ENCODE measurements at places on chromosomes 1 and 21. TPM values are rescaled to one million over a fixed set of nuclear protein-coding genes. Genes with fewer than 3 reads are reported as not detected.
A peak's percentile ranks its signal among the peaks of the same experiment; 100 is the strongest.

The ACTN2 gene
- 0.35 TPM for total RNA-seq

The ACTL8 gene
- total RNA-seq: 2.2 TPM

The ST6GALNAC5 gene
- total RNA-seq: 8.0 TPM

The S100A9 gene
- not detected for total RNA-seq

The PCBP3 gene
- 15.3 TPM for total RNA-seq

The HDAC1 gene
- total RNA-seq: 57.0 TPM

The NHLH1 gene
- total RNA-seq: 13.0 TPM

The THEM5 gene
- total RNA-seq: 1.1 TPM

- peak; percentile 79 for ATAC-seq
Measured at GRCh38 chr1:11908095-11908675, 18.0 kb downstream of the KIAA2013 start.

GRCh38 chr1:193538003-193538354 lies 351.6 kb upstream of the B3GALT2 start:
- no peak for ATAC-seq

- peak; percentile 32 for ATAC-seq
Measured at GRCh38 chr21:36209626-36210171, 53.1 kb downstream of the DOP1B start.

GRCh38 chr1:91349524-91349923 lies 55.1 kb downstream of the HFM1 start:
- ATAC-seq: no peak

DNA sequence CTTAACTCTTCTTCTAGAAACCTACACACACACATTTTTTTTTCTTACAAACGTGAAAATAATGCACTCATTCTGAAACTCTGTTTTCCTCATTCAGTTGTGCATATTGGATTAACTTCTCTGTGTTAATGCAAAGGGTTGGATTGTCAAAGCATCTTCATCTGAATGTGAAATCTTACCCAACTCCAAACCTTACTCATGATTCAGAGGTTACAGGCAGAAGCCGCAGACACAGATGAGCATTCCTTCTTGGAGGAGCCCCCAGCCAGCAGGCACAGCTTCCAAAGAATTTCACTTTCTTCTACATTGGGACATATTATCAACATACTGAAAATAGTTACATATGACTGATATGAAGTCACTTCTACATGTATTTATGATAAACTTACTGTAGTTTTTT lies 15.7 kb downstream of the PATJ start:
- ATAC-seq: no peak

- ATAC-seq: no peak
Measured at GRCh38 chr1:107863342-107863741, 101.6 kb downstream of the VAV3 start.

DNA sequence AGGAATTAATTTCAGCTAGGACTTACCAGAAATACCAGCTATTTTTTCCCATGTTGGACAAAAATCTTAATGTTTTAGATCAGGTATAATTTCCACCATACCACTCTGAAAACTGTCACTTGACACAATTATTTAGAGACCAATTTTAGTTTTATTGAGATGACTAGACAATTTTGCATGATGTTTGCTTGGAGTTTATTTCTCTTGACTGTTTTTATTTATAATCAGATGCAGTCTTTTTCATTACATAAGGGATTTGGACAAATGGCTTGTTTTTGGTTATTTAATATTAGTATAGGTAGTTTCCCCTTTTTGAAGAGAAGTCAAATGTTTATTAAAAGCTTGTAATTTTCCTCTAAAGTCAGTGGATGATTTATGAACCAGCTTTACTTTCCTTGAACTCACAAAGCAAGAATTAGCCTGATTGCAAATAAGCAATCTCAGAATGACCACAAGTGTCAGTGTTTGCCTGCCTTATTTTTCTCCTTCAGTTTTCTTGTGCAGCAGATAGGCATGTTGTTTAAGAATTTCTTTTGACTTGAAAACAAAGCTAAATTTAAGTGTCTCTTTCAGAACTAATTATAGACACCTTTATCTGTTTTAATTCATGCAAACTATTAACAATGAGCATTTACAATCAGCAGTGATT lies 3.8 kb upstream of the B3GALT2 start:
- ATAC-seq: no peak

DNA sequence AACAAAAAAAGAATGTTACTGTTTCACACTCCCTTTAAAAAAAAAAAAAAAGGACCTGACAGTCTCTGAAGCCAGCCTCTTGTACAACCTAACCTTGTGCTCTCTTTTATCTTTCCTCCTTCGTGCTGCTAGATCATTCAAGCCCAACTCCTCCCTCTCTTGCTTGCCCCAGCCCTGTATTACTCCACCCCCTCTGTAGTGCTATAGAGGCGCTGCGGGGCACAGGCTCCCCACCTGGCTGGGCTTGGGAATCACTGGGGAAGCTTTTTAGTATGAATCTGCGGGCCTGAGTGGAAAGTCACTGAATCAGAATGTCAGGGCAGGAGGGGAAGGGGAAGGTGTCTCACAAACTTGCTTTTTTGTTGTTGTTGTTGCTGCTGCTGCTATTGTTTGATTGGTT lies 383.7 kb upstream of the CAMK1G start:
- peak; percentile 92 for ATAC-seq

DNA sequence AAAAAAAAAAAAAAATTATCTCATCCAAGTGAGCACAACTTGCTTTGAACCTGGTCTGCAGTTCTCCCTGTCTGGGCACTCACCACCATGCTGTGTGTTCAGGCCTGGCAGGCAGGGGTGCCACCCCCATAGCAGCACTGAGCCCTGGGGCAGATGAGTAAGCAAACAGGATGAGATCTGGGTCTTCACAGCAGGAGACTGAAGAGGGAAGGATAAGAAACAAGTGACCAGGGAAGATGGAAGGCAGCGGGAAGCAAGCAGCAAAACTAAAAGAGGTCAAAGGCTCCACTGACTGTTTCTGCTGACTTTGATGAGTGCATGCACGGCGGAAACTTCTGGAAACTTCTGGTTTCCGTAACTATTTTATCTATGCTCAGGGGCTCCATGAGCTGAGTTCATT lies 133.5 kb upstream of the SOD1 start:
- no peak for ATAC-seq

DNA sequence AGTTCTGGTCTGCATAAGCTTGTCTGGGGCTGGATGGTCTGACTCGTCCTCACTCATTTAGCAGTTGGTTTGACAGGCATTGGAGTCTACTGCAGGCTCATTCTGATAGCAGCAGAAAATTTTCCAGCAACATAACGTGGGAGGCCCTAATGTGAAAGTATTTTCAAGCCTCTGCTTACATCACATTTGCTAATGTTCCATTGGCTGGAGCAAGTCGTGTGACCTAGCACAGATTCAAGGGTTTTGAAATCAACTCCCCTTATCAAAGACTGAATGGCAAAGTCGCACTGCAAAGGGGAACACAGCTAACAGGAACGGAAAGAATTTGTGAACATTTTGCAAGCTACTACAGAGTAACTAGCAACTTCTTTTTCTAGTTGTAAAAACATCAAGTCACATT lies 2.3 kb upstream of the USH2A start:
- no peak for ATAC-seq

DNA sequence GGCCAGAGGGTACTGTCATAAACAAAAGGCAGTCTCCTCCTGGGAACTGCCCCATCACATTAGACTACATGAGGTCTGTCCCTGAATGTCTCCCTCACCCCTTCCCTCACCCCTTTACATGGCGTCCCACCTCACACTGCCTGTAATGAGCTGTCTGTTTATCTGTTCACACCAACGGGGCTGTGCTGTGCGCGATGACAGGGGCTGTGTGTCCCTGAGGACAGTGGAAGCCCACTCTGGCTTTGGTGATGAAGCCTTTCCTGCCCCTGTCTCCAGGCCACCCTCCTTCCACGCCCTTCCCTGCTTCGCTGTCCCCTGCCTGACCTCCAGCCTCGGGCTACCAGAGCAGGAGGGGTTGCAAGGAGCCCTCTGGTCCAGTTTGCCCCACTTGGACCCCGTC lies 22.7 kb downstream of the RHBG start:
- ATAC-seq: no peak

DNA sequence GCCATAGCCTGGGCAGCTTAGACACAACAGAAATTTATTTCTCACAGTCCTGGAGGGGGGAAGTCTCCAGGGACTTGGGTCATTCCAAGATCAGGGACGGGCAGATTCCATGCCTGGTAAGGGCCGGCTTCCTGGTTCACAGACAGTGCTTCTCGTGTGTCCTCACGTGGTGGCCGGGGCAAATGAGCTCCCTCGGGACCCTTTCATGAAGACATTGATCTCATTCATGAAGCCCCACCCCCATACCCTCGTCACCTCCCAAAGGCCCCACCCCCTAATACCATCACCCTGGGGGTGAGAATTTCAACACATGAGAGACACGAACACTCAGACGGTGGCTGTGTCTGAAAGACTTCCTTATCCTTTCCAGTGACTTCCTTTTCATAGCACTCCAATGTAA lies 51.5 kb downstream of the ACOT7 start:
- no peak for ATAC-seq

GRCh38 chr1:9721606-9722377 lies 70.3 kb downstream of the PIK3CD start:
- no peak for ATAC-seq

GRCh38 chr1:231420299-231420958 lies 1.7 kb downstream of the EGLN1 start:
- ATAC-seq: no peak

DNA sequence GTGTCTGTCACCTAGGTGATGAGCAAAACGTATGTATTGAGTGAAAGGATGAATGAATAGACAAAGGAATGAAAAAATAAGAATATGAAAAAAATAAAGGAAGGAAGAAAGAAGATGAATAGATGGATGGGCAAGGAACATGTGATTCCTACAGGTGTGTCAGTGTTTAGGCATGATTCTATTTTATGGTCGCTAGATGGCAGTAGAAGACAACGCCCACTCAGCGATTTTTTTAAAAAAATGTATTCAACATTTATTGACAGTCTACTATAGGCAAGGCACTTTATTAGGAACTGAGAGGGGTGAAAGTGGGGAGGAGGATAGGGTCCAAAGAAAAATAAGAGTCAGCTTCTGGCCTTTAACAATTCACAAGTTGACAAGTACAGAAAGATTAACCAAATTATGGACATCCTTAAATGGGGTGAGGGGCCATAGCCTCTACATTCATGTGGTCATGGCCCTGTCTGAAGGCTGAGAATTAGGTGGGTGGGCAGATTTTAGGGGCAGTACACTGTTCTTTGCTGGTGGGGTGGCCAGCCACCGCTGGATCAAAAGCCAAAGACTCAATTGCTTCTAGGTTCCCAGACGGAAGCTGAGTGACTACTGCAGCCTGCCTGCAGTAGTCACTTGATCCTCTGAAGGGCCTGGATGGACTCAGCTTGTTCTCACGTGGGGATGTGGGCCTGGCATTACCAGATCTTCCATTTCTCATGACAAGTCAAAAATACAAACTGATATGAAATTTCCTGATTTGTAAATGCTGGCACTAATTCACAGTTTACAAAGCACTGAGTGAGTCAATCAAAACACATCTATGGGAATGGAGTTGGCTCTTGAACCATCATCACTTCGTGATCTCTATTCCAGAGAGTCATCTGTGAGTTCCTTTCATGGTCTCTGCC lies 83.9 kb downstream of the FASLG start:
- ATAC-seq: peak; percentile 50

GRCh38 chr1:89986020-89986419 lies 8.9 kb upstream of the ZNF326 start:
- no peak for ATAC-seq

GRCh38 chr1:239879321-239880170 lies 212.1 kb upstream of the FMN2 start:
- peak; percentile 93 for ATAC-seq

- ATAC-seq: peak; percentile 83
Measured at GRCh38 chr1:70427976-70428375, 16.9 kb downstream of the CTH start.

DNA sequence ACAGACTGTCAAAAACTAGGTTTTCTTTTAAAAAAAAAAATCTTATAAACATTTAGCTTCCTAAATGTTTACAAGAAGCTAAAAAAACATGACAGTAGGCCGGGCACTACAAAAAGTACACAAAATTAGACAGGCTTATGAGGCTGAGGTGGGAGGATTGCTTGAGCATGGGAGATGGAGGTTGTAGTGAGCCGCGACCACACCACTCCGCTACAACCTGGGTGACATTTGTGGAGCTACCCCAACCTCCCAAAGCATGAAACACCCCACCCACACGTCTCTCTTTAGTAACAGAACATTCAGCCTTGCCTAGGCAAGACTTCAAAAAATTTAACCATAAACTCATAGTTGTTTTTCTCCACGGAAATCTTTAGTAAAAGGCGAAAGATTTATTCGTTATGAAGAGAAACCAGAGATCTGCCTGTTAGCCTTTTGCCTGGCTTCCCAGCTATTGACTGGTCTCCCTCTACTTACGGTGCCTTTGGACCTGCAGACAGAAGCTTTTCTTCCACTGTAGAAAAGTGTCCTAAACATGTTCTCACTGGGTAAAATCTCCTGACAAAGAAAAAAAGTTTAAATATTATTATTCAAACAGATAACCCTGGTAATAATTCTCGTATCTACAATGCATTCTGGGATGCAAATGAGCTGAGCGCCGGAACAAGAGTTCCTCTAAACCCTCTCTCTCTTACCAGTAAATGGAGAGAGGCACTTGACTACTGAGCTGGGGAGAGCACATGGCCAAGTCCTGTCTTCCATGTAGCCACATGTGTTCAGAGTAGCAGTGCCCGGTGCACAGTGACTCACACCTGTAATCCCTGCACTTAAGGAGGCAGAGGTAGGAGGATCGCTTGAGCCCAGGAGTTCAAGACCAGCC lies 9.2 kb downstream of the RNU5D-1 start:
- ATAC-seq: peak; percentile 88

DNA sequence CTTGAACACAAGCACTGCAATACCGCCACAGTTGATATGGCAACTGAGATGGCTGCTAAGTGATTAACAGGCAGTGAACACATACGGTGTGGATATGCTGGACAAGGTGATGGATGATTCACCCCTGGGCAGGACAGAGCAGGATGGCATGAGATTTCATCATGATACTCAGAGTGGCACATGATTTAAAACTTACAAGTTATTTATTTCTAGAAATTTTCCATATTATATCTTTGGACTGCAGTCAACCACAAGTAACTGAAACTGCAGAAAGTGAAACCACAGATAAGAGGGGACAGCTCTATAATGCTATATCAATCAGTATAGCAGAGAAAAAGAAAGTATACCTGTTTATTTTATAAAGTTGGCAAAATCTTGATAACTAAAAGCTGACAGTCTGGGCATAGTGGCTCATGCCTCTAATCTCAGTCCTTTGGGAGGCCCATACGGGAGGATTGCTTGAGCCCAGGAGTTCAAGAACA lies 47.9 kb downstream of the PHACTR4 start:
- ATAC-seq: peak; percentile 87

DNA sequence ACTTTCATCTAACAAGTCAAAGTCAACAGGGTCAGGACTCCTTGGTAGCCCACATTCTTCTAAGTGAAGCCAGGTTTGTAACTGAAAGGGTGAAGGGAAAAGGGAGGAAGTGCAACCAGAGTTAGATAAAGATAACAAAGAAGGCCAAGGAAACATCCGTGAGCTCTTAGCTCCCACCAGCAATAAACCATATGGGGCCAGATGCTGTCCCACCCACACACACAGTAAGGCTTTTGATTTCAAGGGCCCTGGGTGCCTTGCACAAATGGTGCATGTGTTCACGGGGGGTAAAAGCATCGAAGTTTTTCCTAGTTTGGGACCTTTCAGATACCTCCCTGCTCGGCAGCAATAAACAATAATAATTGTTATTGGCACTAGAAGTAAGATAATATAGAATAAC lies 5.1 kb upstream of the TIAM1 start:
- ATAC-seq: no peak

Data from motor neuron (in vitro differentiated cells).